NCI-H526 treated with DMSO at 0.1 percent for 48 hours (cell line): ENCODE measurements at places on chromosomes 5 and 9.
A peak's percentile ranks its signal among the peaks of the same experiment; 100 is the strongest.

DNA sequence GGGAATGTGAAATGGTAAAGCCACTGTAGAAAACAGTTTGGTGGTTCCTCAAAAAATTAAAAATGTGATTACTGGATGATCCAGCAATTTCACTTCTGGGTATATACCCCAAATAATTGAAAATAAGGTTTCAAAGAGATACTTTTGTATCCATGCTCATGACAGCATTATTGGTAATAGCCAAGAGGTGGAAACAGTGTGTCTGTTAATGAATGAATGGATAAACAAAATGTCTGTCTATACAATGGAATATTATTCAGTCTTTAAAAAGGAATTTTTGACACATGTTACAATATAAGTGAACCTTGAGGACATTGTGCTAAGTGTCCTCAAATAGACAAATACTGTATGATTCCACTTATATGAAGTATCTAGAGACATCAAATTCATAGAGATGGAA, 40.1 kb downstream of the NUP214 start:
- DNase-seq = no peak

- peak; percentile 14 for DNase-seq
Measured at GRCh38 chr5:103410172-103410571, 151.6 kb downstream of the MACIR start.

DNA sequence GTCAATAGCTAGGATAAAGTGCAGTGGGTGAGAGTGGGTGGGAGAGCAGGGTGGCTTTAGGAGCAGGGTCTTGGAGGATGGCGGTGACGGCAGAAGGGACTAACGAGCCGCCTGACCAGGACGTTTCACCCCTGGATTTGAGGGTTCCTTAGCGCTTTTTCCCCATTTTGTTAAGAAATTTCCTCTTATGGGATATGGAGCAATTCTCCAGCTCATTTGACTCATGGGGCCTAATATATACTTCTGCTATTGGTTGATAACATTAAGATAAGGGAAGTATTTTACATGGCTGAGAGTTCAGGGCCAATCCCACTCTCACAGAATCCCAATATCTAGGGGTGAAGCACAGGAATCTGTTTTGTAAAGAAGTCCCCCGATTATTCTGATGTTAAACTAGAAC, 17.6 kb downstream of the CD180 start:
- no peak for DNase-seq

DNA sequence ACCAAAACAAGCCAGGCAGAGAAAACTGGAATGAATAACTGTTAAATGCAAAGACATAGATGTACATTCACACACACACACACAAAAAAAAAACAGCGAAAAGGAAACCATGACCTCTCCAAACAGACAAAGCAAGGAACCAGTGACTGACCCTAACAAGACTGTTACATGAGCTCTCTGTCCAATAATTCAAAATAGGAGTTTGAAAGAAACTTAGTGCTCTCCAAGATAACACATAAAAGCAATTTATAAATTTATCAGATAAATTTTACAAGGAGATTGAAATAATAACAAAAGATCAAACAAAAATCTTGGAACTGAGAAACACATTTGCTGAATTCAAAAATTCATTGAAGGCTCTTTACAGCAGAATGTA, 423.5 kb upstream of the RGMB start:
- no peak for DNase-seq

- no peak for DNase-seq
Measured at GRCh38 chr5:81552852-81553566, 159.1 kb upstream of the ACOT12 start.

- no peak for DNase-seq
Measured at GRCh38 chr5:81247441-81247972, 14.4 kb downstream of the CKMT2 start.

DNA sequence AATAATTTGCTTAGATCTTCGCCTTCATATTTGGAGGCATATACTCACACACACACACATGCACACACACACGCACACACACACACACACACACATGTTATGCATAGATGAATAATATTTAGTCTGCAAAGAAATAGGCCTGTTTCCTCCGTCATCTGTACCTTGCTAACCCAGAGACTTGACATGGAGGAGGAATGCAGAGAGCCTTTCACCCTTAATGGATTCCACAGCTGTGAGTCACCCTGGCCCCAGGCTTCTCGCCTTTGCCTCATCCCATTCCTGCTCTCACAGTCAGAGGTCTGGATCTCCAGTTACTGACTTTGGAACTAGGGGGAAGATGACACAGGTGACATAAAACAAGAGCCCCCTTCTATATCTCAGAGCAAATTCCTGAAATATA, 29.7 kb downstream of the ZNF462 start:
- no peak for DNase-seq

- no peak for DNase-seq
Measured at GRCh38 chr5:171906703-171907590, 99.5 kb downstream of the FBXW11 start.

DNA sequence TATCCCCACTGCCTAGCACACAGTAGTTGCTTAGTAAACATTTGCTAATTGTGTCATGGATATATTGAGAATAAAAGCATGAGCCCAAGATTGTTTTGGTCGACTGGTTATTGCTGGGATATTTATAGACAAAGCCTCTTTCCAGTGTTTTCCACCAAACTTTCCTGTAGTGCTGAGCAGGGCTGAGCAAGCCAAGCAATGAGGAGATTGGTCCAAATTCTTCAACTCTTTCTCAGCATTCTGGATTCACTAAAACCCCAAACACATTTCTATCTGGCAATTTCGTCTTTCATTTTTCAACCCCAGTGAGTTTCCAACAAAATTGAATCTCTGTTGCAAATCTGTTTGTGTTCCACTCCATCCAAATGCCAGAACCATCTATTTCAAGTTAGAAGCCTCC, 31.9 kb upstream of the TARS1 start:
- no peak for DNase-seq

DNA sequence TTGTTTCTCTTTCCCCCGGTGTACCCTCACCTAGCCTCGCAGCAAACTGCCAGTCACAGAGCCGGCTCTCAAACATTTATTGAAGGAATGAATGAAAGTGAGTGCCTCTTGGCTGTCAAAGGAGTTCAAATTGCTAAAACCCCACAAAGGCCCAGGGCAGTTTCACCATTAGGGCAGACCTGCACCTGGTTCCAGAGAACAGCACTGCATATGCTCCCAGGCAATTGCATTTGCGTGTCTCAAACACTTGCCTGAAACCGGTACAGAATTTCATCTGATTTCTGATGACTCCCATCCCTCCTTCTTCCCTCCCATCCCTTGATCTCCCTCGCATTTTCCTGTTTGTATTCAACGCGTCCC, 165.6 kb upstream of the ZNF462 start:
- DNase-seq = no peak

DNA sequence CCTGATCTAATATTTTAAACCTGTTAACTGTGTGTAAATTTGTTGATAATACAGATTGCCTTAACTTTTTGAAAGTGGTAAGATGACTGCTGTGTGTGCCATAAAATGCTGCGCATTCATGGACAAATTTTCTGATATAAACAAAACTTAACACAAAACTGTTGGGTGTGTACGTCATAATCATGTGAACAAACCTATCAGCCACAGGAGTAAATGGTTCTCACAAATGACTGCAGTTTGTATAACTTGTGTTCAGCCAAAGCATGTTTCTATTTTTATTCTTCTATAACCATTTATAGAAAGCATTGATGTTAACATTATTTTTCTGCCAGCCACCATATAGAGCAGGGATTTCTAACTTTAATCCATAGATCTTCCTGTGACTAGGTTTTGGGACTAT, 21.5 kb downstream of the CAMK4 start:
- no peak for DNase-seq

DNA sequence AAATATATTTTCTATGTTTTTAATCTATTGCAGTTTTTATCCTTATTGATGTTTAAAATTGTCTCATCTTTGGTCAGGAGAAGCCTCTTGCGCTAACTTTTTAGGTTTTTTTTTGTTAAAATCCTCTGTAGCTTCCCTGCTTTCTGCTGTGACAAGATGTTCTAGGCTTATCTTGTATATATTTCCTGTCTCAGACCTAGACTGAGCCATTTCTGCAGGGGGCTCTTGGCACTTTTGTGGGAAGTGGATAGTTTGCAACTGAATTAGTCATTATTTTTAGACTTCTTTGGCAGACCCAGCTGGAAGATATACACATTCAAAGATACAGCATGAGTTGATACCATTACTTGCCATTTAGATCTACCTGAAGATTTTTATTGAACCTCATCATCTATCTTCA, 28.8 kb downstream of the TCERG1 start:
- no peak for DNase-seq

GRCh38 chr9:3865141-3865772, 339.5 kb upstream of the RFX3 start:
- DNase-seq = no peak
